ENCODE measurements at places on chromosomes 7 and 10.

DNA sequence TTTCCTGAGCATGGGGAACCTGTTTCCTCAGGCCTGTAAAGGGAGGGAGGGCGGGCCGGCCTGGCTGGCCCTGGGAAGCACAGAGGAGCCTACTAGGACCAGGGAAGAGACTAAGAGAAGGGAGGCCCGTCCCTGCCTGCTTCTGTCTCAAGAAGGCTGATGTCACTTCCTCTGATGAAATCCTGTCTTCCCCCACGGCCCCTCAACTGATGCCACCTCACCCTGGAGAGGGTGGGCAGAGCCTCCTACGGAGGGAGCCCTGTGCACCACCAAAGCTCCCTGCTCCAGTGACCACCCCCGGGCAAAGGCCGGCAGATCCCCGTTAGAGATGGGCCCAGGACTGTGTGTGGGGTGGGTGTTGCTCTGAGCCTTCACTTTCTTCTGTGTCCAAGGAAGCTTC is 1.0 kb upstream of the PILRA start:
- DNase-seq = no peak

DNA sequence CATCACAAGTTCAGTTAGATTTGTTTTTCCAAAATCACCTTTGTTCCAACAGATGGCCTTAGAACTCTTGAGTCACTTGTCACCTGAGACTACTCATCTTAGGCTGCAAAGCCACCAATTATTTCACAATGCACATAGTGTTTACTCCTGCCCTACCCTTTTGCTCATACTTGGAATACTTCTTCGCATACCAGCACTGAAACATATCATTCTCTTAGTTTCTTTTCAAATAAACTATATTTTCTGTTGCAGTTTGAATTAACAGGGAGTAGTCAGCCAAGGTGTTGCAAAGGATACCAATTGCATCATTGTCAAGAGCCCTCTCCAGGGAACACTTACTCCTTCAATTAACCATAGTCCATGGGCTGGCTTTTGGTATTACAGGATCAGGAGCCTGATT is 71.0 kb downstream of the CASD1 start:
- DNase-seq = no peak

- peak; percentile 64 for DNase-seq
Measured at GRCh38 chr10:21499701-21500577, 25.5 kb downstream of the SKIDA1 start.

DNA sequence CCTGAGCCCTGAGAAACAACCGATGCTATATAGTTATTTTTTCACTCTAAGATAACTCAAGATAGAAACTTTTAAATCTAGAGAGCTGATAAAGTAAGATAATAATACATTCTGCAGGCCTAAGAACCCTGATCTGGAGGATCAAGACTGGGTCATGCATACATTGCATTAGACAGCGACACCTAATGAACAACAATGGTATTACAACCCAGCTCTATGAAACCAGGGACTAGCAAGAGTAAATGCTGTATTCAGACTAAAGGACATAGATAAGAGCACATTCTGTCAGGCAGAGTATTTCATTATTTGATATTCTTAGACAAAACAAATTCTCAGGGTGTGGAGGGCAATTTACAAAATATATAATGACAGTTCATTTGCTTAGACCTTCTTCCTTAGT is 148.6 kb downstream of the GRK5 start:
- no peak for DNase-seq

GRCh38 chr7:16498122-16498521 is 28.5 kb upstream of the LRRC72 start:
- DNase-seq = no peak

- DNase-seq = no peak
Measured at GRCh38 chr7:131090886-131091692, 236.6 kb upstream of the MKLN1 start.
